ENCODE measurements at places on chromosomes 2 and 18.
A peak's percentile ranks its signal among the peaks of the same experiment; 100 is the strongest.

- no peak overlapping the region for H3K4me3 ChIP-seq
- H3K27ac ChIP-seq = no peak overlapping the region
- no peak for DNase-seq
- no peaks in the 10 kb centered on the region for H3K36me3 ChIP-seq
- no peaks in the 10 kb centered on the region for H3K27me3 ChIP-seq
These were observed 1344.4 kb upstream of the CELF4 start for GRCh38 chr18:38909972-38910371.

DNA sequence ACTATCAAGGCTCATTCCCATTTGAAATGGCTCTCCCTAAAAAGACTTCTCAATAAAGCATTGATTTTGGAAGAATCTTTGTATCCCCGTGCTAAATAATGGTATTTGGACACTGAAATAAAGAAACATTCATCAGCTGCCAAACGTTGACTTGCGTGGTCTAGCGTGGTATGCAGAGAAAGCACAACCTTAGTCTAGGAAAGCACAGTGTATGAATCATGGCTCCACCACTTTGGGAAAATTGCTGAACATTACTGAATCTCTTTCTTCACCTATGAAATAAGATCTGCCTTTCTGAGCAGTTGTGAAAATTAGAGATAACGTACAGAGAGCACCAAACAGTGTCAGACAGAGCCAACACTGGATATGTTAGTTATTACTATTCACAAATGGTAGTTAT is 353.9 kb downstream of the SS18 start:
- H3K36me3 ChIP-seq = no peaks in the 10 kb centered on the region
- H3K27ac ChIP-seq = no peak overlapping the region
- no peak overlapping the region for H3K4me3 ChIP-seq

- H3K27me3 ChIP-seq = no peaks in the 10 kb centered on the region
- peak overlapping the region; percentile 73 for H3K27ac ChIP-seq
- H3K36me3 ChIP-seq = peaks cover 41% of the 10 kb centered on the region
- H3K4me1 ChIP-seq = peaks cover 61% of the 10 kb centered on the region
- H3K4me3 ChIP-seq = peak overlapping the region; percentile 29
These were observed 97.0 kb downstream of the CABLES1 start for GRCh38 chr18:23232331-23232730.

- DNase-seq = no peak
- H3K27me3 ChIP-seq = peaks cover 5% of the 10 kb centered on the region
- H3K36me3 ChIP-seq = no peaks in the 10 kb centered on the region
- no peak overlapping the region for H3K27ac ChIP-seq
- H3K4me3 ChIP-seq = no peak overlapping the region
These were observed 41.7 kb upstream of the PNO1 start for GRCh38 chr2:68115965-68116364.

DNA sequence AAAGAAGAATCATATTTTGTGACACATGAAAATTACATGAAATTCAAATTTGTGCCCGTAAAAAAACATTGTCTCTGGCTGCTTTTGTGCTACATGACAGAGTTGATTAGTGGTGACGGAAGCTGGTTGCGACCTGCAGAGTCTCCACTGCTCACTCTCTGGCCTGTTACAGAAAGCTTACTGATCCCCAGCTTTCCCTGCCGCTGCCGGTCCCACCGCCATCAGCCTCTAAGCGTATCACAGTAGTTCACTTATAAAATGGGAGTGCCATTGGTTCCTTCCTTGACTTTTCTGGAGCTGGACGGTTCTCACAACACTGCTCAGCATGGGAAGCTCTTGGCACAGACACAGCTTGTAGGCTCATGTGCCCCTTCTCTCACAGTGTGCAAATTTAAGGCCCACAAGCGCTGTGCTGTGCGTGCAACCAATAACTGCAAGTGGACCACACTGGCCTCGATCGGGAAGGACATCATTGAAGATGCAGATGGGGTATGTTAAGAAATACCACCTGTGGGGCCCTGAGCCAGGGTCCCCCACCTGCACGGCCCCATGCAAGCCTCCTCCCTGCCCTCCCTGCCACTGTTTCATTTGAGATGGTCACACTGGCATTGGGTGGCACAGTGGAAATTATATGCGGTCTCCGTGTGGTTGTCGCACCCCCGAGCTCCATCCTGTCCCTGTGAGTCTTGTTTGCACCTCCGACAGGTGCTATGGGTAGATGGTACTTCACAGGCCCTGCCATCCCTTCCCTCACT is 81.3 kb downstream of the DGKD start:
- no peak overlapping the region for H3K4me3 ChIP-seq
- H3K4me1 ChIP-seq = peaks cover 6% of the 10 kb centered on the region
- no peak for DNase-seq
- H3K27me3 ChIP-seq = no peaks in the 10 kb centered on the region
- peaks cover 49% of the 10 kb centered on the region for H3K36me3 ChIP-seq

GRCh38 chr2:45184606-45185005 is 175.4 kb upstream of the SIX2 start:
- H3K27me3 ChIP-seq = peaks cover 5% of the 10 kb centered on the region
- H3K4me3 ChIP-seq = no peak overlapping the region
- no peaks in the 10 kb centered on the region for H3K4me1 ChIP-seq
- H3K36me3 ChIP-seq = no peaks in the 10 kb centered on the region
- no peak overlapping the region for H3K27ac ChIP-seq

GRCh38 chr2:148602885-148603561 is 41.5 kb upstream of the EPC2 start:
- peak overlapping the region; percentile 25 for H3K4me3 ChIP-seq
- H3K27me3 ChIP-seq = peaks cover 4% of the 10 kb centered on the region
- H3K4me1 ChIP-seq = peaks cover 13% of the 10 kb centered on the region
- DNase-seq = no peak
- peaks cover 8% of the 10 kb centered on the region for H3K36me3 ChIP-seq
- peak overlapping the region; percentile 53 for H3K27ac ChIP-seq
